Cardiac muscle cell (in vitro differentiated cells and primary cell): ENCODE measurements at places on chromosomes 3 and 15.
A peak's percentile ranks its signal among the peaks of the same experiment; 100 is the strongest.

- DNase-seq: peak; percentile 18
Observed at GRCh38 chr3:38067508-38068233, 28.7 kb downstream of the DLEC1 start.

- DNase-seq: no peak
Observed at GRCh38 chr3:110955301-110955880, 116.2 kb upstream of the NECTIN3 start.

DNA sequence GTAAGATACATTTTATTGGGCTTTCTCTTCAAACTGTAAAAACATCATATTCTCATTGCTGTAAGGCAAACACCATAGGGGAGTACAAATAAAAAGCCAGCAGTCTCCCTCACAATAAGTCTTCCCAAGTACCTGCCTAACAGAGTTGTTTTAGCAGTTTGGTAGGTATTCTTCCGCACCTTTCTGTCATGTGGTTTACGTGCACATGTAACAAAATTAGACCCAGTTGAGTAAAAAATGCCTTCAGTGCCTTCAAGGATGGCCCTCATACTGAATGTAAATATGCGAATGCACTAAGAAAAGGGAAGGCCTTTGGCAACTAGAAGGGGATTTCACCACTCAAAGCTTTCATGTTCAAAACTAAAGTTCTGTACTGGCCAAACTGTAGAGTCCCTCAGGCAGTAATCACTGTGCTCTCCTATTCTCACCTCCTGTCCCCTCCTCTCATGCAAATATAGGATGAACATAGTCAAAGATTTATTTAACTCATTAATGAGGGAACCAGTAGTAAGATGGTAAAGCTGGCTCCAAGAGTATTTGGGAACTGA lies 26.4 kb downstream of the USP3 start:
- no peak for DNase-seq

DNA sequence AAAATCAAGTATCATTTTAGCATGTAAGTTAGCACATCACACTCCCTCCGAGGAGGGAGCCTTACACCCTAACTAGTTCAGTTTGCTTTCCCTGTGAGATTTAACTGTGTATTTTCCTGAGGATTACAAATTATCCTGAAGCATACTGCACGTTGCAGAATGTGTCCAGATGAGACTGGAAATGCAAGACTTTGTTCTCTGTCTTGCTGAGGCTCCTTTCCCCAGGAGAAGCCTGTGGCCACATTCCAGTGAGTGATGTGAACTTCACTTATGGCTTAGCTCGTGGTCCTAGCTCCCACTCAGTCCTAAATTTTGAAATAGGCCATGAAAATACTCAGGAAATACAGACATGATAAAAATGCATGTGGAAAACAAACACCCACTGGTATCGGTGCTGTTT lies 23.7 kb downstream of the PDZRN3 start:
- no peak for DNase-seq

- DNase-seq: no peak
Observed at GRCh38 chr3:76203578-76203977, 418.2 kb upstream of the ZNF717 start.

- DNase-seq: no peak
Observed at GRCh38 chr15:25057574-25057973, 102.8 kb downstream of the SNRPN start.

DNA sequence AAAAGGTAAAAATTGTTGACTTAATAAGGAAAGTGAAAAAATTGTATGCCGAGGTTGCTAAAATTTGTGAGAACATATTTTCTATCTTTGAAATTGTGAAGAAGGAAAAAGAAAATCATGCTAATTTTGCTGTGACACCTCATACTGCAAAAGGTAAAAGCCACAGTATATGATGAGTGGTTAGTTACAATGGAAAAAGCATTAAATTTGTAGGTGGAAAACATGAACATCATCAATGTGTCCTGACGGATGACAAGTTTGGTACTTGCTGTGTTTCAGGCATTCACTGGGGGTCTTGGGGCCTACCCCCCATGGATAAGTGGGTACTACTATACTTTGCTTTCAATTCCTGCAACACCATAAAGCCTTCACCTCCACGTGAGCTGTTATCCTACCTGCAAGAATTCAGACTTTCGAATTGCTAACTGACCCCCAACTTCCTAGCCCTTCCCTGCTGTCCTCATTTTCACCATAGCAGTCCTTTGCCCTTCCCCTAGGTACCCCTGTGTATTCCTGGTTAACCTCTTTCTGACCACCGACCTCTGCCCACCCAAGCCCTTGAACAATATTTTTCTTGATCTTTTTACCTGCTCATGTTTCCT lies 62.4 kb downstream of the RAB7A start:
- no peak for DNase-seq

GRCh38 chr15:97502038-97502437 lies 458.5 kb upstream of the ARRDC4 start:
- no peak for DNase-seq

- no peak for DNase-seq
Observed at GRCh38 chr3:193688834-193689714, 96.1 kb downstream of the OPA1 start.

GRCh38 chr3:52250122-52250521 lies 4.6 kb downstream of the PPM1M start:
- no peak for DNase-seq

DNA sequence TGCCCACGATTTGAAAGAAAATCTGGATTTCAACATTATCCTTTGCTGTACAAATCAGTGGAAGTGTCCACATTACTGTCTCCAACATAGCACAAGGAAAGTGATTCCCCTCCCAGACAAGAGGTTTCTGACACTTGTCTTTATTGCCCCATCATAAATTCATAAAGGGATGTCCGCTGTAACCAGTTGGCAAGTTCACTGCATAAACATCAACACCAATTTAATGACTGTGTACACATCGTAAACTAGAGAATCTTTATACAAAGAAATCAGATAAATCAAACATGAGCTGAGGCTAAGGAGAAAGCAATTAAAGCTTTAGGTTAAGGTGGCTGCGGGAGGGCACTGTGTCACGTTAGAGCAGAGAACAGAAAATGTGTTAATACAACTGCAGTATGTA lies 129.8 kb downstream of the MEIS2 start:
- DNase-seq: no peak

DNA sequence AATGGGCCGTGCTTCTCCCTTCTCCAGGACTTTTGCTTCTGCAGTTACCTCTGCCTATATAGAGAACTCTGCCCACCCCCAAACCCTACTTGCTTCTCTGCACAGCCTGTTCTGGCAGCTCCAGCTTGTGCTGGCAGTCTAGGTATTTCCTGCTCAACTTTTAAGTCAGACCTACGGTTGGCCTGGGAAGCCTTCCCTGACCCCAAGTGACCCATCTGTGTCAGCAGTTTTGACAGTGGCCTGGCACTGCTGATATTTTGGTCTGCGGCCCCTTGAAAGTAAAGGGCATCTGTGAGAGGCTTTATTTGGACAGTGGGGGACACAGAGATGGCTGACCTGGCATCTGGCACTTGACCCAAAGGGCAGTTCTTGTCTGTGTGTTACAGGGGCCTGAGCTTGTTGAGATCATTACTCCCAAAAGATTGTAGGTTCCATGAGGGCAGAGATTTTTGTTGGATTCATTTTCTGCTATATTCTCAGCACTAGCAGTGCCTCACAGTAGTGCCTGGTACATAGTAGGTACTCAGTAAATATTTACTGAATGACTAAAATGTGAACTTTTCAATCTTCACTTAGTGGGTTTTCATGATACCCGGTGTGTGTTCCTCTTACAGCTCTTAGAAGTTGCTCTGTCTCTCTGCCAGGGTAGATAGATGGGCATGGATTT lies 55.2 kb upstream of the TRAK1 start:
- no peak for DNase-seq
